ENCODE measurements at places on chromosomes 5 and 9. TPM values are rescaled to one million over a fixed set of nuclear protein-coding genes. Genes with fewer than 3 reads are reported as not detected.
A peak's percentile ranks its signal among the peaks of the same experiment; 100 is the strongest.

The LRRC14B gene
- not detected for total RNA-seq

The SNCB gene
- not detected for total RNA-seq

The GPR150 gene
- total RNA-seq, result 0.38 TPM

The MEIKIN gene
- total RNA-seq, result not detected

The CATSPER3 gene
- not detected for total RNA-seq

The EFNA5 gene
- total RNA-seq, result 24.0 TPM

The RORB gene
- not detected for total RNA-seq

The AHRR gene
- total RNA-seq, result 13.2 TPM

The CDKN2A gene
- total RNA-seq, result 8.3 TPM

The ZNF367 gene
- 2.4 TPM for total RNA-seq

GRCh38 chr5:77426670-77427069, 65.4 kb downstream of the WDR41 start:
- no peak for DNase-seq

- DNase-seq, result no peak
Measured at GRCh38 chr5:35656721-35657120, 39.1 kb downstream of the SPEF2 start.

DNA sequence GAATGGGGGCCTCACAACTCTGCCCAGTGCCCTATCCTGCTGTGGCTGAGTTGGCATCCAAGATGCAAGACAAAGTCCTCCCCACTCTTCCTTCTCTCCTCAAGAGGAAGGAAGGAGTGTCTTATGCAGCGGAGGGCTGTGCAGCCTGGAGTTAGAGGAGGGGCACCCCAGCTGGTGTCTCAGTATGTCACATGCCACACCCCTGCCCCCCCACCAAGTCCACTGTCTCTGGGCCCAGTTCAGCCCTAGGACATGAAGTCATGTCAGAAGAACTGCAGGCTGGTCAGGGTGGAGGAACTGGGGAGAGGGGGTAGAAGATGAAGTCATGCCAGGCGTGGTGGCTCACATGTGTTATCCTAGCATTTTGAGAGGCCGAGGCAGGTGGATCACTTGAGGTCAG, 28.0 kb upstream of the SLC28A3 start:
- no peak for DNase-seq

DNA sequence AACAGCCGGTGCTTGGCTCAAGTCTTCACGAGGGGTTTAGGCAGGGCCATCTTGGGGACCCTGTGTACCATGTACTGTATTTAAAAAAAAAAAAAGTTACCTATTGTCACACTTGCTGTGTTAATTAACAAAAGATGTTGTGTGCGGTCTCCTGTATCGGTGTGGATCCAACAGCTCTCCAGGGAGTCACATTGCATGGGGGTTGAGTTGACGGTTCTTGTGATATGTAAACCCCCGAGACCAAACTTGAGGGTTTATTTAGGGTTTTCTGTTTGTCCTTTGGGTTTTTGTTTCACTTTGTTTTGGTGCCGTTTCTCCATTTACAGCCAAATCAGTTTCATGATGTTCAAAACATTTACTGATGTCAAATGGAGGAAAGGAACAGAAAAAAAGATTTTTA, 22.2 kb downstream of the AMBP start:
- no peak for DNase-seq

GRCh38 chr5:139985733-139986132, 57.4 kb downstream of the NRG2 start:
- no peak for DNase-seq

GRCh38 chr5:173114536-173114935, 29.8 kb upstream of the BNIP1 start:
- DNase-seq, result no peak

GRCh38 chr9:84136119-84136868, 155.7 kb downstream of the RMI1 start:
- no peak for DNase-seq

DNA sequence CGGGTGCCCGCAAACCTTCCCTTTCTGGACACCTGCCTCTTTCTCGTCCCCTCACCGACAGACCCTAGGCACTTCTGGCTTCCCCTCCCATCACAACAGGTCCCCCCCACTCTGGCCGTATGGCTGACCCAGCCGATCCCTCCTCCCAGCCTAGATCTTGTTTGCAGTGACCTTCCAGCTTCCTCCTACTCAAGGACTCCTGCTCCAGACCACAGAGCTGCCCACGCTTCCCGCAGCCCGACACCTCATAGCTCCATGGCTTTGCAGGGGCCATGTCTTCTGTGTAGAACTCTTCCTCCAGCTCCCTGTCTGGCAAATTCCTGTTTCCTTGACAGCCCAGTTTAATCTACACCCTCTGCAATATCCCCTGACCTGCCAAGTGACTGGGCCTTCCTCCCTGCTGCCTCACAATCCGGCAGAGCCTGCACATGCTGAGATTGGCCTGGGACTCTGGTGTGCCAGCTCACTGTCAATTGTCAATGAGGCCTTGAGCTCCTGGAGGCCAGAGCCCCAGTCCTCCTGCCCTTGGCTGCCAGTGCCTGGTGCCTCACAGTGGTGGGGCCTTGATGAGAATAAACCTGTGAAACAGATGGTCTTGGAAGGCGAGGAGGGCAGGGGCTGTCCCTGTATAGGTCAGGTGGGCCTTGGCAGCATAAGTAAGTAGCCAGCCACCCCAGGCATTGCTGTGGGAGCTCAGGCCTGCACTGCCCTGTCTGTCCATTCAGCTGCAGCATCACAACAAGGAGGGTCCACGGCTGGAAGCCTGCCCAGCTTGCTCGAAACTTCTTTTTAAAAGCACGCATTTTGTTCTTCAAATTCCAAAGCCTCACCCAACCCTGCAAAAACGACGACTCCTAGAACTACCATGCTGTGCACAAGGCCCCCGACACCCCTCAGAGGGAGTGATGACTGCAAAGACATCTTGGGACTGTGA, 50.5 kb downstream of the GADD45G start:
- no peak for DNase-seq

GRCh38 chr5:174501461-174502069, 222.8 kb upstream of the MSX2 start:
- DNase-seq, result no peak

GRCh38 chr5:157366741-157367674, 93.0 kb upstream of the NIPAL4 start:
- no peak for DNase-seq

DNA sequence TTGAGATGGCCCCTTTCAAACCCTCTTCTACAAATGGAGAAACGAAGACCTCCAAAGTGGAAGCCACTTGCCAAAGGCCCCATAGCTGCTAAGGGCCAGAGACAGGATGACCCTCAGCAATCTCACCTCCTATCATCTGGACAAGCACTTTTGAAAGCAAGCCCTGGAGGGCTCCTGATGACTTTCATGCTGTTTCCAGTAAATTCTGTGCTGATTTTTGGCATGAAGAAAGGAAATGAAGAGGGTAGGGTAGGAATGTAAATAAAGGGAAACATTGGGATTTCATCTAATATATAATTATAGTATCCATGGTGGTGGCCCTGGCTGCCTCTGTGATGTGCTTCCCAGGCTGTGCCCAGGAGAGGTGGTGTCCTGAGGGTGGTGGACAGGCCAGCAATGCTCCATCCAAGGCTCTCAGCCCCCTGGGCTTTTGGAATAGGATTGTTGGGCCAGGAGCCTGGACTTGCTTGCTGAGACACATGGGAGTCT, 208.0 kb upstream of the TRIM32 start:
- DNase-seq, result no peak

GRCh38 chr5:36669015-36669651, 62.7 kb downstream of the SLC1A3 start:
- no peak for DNase-seq

DNA sequence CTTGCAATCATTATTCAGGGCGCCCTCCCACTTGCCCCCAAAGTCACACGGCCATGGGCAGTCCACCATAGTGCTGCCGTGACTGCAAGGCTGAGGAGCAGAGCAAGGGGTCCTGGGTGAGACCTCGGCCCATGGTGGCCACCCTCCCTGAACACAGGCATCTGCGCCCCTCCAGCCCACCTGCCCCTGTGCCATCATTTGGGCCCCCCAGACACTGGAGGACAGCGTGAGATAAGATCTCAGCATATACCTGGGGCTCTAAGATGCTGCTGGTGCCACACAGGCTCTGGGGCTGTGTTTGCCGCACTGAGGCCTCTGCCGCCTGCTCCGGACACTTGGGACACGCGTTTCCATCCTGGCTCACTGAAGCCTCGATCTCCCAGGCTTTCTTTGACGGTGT, 3.5 kb downstream of the TMEM250 start:
- DNase-seq, result no peak

DNA sequence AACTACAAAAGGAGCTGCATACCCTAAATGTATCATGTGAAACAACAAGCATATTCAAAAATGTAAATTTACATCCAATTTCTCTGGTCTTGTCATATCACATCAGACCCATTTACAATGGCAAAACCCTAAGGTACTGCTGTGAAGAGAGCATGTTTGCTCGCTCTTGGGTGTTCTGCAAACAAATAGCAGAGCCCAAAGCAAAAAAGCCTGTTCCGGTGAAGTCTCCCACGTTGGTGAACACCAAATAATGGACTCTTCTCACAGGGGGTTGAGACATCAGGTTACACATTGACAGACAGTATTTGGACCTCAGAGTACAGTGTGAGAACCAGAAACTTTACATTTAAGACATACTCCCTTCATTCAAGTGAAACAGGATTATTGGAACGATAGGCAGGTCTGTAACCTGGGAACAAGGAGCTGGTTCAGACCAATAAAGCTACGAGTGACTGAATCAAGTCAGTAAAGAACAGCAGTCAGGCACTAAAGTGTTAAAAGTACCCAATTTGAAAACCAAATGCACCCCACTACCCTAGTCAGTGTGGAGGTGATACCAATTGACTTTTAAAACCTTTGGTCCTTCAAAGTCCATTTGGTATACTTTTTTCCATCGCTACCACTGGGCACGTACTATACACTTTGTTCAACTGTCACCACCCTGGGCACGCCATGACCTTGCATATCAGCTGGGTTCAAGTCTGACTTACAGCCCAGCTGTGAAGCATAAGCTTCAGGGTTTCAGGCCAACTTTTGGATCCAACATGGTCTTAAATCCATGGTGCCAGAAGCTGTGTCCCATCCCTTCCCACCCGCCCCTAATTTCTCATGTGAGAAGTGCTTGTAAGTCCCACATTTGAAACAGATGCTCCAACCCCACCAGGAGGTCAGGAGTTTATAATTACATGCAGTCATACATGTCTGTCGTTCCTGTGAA, 36.4 kb downstream of the ETF1 start:
- no peak for DNase-seq

DNA sequence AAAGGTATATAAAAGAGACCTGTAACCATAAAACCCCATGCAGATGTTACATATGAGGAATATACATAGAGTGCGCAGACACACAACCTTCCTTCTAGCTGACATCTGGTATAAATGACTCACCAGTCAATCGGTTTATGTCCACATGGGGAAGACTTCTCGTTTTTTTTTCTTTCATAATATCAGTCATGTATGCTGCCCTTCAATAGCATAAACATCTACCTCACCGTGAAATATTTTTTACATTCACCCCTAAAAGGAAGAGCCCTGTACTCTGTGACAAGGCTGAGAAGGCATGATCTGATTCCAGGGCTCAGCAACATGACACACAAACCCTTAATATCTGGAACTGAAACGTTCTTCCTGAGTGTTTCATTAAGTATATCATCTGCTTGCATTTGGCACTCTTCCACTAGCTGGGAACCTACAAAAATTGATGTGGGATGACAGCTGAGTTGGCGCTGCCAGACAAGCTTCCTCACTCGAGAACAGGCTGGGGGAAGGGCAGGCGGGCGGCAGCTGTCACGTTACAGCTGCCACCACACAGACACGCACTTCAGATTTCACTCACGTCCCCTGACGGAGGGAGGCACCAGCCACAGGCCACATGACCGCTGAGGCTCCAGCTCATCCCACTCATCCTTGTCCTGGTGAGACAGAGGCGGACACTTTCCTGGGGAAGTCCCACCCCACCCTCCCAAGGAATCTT, 74.2 kb downstream of the SHB start:
- DNase-seq, result peak; percentile 85

- no peak for DNase-seq
Measured at GRCh38 chr5:101878190-101878589, 417.9 kb downstream of the SLCO4C1 start.

- no peak for DNase-seq
Measured at GRCh38 chr5:13955896-13956295, 11.4 kb upstream of the DNAH5 start.

DNA sequence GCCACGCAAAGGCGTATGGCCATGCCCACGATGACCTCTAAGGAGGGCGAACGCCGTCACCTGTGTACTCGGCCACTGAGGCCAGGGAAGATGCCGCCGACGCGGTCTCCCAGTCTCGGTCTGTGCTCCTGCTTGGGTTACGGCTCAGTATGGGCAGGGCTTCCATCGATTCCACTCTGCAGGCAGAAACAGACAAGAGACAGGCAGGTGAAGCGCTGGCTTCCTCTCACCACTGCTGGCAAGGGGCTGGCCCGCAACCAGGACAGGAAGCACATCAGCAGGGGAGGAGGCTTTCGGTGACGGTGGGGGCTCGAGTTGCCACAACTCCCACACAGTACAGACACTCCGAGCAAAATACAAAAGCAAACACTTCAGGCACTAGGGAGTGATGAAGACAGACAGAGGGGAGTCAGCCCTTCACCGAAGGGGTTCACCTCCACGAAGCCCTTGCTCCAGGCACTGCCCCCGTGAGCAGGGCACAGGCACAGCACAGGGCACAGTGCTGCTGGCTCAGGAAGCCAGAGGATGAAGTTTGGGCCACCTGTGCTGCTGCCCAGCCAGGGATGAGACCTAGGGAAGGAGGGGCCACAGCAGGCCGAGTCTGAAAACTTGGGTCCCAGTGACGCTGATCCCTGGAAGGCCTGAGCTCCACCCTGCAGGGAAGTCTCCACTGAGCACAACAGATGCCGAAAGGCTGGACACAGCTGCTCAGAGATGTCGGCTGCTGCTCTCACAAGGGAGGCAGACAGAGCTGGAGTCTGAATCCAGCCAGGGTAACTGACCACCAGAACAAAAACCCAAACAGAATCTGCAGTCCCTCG, 91.3 kb downstream of the CAMSAP1 start:
- DNase-seq, result peak; percentile 65

- no peak for DNase-seq
Measured at GRCh38 chr5:163997965-163998364, 492.5 kb downstream of the MAT2B start.

DNA sequence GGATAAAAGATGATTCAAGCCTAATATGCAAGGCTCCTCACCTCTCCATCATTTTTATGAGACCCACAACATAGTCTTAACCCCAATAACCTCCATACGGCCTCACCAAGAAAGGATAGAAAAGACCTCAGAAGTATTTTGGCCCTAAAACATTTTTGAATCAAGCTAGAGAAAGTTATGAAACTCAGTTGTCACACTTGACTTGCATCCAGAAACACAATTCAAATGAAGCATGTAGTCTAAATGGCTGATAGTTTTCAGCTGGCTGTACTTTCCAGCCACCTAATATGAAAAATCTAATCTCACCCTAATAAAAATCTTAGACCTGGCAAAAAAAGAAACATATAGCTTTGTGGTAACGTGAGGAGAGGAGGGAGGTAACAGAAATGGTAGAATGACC, 116.1 kb downstream of the ARL15 start:
- no peak for DNase-seq

DNA sequence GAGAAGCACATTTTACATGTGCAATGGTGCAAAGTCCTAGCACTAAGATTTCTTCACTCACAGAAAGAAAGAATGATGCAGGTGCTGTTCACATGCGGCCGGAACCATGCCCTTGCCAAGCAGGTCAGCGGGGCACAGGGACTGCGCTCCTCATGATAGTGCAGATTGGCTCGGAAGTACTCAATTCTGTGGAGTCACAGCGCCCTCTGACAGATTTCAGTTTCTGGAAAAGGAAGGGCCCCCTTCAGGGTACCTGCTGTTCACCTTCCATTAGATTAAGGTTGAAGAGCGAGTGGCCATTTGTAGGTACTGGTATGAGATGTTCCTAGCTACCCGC, 75.7 kb downstream of the TMC1 start:
- no peak for DNase-seq

GRCh38 chr9:89438194-89438593, 59.7 kb downstream of the SEMA4D start:
- DNase-seq, result no peak

Data from spleen (tissue), 13 donors.